T-cell (primary cell): ENCODE measurements at places on chromosomes 12 and 14.
A peak's percentile ranks its signal among the peaks of the same experiment; 100 is the strongest.

- no peak for DNase-seq
Measured at GRCh38 chr12:95336387-95337067, 118.9 kb downstream of the VEZT start.

DNA sequence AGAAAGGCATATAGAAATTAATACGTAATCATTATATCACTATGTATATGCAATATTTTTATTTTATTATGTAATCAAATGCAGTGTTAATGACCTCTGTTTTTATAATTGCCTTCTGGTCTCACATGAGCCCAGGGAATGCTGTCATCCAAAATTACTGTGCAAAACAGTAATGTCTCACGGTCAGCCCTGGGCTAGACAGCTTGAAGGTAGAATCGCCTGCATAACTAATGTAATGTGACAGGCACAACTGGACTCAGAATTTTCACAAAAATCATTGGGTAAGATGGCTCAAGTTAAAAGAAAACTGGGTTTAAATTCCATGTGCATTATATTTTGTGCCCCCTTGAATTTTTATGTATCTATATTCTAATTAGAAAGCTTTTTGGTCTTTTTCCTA is 293.3 kb downstream of the PPFIA2 start:
- no peak for DNase-seq

DNA sequence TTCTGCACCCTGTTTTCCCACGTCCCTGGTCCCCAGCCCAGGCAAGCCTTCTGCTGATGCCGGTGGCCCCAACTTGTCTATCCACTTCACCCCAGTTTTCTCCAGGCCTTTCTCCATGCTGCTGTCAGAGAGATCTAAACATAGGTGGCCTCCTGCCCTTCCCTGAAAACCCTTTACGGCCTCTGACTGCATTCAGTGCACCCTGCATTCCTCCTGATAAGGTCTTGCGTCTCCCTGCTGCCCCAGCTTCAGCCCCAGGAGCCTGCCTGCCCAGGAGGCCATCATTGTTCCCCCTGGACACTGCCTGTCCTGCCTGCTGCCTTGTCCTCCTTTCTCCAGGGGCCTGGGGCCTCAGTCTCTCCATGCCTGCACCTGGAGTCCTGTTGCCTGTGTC is 29.8 kb downstream of the TRAF3 start:
- no peak for DNase-seq

DNA sequence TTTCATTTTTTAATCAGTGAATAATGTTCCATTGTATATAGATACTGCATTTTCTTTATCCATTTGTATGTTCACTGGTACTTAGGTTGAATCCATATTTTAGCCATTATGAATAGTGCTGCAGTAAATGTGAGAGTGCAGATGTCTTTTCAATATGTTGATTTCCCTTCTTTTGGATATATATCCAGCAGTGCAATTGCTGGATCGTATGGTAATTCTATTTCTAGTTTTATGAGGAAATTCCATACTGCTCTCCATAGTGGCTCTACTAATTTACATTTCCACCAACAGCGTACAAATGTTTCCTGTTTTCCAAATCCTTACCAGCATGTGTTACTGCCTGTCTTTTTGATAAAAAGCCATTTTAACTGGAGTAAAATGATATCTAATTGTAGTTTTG is 288.5 kb upstream of the GARIN2 start:
- no peak for DNase-seq

DNA sequence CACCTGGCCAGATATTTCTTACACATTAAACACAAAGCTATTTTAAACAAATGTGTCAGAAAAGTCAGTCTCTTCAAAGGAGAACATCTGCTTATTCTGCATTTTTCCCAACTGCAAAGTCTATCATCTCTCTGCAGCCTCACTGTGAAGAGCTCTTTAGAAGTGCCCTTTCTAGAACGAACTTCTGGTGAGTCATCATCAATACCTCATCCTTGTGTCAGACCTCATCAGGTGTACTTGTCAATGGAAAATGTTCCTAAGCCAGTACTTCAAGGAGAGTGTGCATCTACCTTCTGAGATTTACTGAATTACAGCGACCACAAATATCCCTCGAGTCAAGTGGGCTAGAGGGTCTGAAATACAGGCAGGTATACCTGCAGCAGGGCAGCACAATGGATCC is 457.3 kb downstream of the LRIG3 start:
- no peak for DNase-seq

GRCh38 chr12:82507686-82508085 is 149.4 kb downstream of the METTL25 start:
- no peak for DNase-seq

- no peak for DNase-seq
Measured at GRCh38 chr14:55381561-55381960, 30.1 kb downstream of the ATG14 start.

DNA sequence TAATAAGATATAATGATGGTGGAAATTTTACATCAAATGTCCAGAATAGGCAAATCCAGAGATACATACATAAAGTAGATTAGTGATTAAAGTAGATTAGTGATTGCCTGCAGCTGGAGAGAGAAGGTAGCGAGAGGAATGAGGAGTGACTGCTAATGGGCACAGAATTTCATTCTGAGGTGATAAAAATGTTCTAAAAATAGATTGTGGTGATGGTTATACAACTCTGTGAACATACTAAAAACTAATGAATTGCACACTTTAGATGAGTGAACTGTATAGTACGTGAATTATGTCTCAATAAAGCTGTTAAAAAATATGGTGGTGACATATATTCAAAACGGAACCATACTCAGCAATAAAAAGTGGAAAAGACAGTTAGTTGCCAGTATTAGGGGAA is 41.7 kb downstream of the PPP2R5E start:
- no peak for DNase-seq

DNA sequence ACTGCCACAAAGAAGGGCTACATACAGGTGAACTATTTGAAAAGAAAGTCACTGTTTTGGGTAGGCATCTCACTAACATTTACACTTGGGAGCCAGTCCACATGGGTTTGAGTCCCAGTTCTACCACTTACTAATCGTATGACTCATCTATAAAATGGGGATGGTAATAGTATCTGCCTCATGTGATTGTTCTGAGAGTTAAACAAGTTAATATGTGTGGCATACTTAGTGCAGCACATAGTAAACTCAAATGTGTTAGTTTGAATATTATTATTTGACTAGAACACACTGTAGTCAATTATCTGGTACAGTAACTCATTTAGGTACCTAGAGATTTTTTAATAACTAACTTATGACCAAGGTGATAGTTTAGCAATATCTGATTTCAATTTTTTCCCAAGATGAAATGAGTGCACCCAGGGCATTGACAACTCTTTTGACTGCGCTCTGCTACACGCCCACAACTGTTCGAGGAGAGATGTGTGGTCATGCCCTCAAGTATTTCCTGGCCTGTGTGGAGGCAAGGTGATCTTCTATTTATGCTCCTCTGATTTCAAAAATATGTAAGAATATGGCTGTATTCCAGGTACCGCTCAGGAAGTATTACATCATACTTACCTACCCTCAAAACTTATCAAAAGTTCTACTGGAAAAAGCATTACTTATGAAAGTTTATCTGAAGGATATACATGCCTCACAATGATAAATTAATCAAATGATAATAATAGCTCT is 210.6 kb upstream of the EGLN3 start:
- no peak for DNase-seq

DNA sequence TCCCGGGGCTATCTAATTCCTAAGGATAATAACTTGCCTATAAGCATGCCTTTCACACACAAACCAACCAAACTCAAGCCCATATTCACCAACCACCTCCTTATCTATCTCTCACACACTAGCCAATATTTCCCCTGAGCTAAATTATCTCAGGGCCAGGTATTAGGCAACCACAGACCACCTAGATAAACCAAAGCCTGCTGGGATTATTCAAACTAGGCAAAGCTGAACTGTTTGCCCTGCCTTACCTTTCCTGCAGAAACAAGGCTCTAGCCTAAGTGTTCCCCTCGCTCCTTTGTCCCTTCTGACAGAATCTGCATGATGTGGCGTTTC is 114.7 kb upstream of the EEA1 start:
- no peak for DNase-seq

GRCh38 chr14:29351996-29352705 is 575.5 kb downstream of the PRKD1 start:
- no peak for DNase-seq

GRCh38 chr14:93316716-93317115 is 16.1 kb downstream of the BTBD7 start:
- no peak for DNase-seq

DNA sequence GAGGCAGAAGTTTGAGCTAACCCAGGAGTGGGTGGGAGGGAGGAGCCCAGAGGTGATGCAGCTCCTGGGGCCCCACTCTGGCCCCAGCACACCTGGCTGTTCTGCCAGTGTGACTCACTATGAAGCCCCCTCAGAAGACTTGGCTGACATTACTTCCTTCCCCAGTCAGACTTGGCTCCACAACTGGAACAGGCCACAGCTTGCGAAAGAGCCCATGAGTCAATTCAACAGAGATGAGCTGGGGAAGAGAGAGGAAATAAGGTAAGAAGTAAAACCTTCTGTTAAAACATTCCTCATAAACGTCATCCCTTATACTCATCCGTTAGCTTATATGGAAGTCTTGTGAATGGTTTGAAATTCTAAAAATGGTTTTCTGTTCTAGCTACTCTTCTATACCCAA is 245.9 kb downstream of the ADAMTS20 start:
- DNase-seq = no peak

DNA sequence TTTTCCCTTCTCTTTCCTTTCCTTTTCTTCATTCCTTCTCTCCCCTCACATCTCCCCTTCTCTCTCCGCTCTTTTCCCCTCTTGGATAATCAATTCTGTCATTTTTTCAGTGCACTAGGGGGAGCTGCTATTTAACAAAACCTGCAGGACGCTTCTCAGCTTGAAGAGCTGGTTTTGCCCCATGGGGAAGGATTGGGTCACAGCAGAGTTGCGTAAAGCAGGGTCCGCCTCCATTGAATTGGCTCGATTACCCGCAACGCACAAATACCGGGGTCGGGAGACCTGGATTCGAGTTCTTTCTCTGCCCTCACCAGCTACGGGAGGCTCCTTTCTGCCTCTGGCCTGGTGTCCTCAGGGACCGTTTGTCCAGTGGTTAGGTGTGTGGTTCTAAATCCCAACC is 42.1 kb upstream of the CHGA start:
- DNase-seq = no peak

DNA sequence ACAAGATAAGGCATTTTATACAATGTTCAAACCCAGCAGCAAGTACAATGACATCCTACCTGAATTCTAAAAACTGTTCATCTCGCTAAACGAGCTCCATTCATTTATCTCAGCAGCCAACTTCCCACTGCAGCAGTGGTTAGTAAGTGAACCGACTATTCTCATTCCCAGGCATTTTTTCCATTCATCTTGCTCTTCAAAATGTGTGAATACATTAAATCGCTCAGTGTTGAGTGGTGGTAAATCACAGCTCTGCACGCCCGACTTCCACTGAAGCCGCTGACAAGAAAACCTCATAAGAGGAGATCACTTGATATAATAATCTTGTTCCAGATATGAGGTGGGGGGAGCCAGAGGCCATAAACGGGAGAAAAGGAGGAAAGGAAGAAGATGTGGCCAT is 746.2 kb upstream of the USP15 start:
- no peak for DNase-seq

GRCh38 chr14:93200553-93200952 is 6.3 kb downstream of the GON7 start:
- no peak for DNase-seq

DNA sequence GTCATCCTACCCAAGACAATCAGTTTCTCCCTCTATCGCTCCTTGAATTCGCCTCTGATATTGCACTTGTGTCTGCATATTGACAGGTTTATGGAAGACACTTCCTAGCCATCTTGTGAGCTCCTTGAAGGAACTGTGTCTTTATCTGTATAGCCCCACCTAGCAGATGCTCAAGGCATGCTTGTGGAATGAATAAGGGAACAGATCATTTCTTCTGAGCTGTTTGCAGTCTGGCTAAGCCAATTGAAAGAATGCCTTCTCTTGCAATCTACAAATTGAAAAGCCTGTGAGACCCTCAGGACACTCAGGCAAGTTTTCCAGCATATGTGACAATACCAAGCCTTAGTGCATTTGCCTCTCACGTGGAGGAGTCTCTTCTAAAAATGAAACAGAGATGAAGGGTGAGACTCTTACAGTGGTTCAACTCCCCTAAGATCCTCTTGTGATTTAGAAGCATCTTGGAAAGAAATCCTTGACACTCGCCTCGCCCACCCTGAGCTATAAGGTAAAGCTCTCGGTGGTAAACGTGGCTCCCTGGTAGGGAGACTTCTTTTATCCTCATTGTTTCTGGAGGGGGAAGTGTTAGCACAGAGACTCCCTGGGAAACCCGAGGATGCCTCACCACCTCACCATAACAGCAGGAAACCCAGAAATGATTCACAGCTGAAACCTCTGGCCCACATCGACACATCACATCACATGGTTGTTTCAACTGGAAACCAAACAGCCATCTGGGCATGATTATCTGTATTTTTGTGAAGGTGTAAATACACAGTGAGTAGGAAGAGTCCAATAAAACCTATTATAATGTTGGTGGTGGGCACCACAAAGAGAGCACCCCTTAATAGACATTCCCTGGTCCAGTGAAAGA is 112.3 kb upstream of the BCL2L14 start:
- DNase-seq = no peak

- peak; percentile 13 for DNase-seq
Measured at GRCh38 chr12:108939594-108939993, 59.7 kb downstream of the DAO start.

GRCh38 chr12:119082496-119082895 is 96.2 kb upstream of the HSPB8 start:
- DNase-seq = no peak

- no peak for DNase-seq
Measured at GRCh38 chr12:55227643-55228042, 6.8 kb downstream of the OR10A7 start.

DNA sequence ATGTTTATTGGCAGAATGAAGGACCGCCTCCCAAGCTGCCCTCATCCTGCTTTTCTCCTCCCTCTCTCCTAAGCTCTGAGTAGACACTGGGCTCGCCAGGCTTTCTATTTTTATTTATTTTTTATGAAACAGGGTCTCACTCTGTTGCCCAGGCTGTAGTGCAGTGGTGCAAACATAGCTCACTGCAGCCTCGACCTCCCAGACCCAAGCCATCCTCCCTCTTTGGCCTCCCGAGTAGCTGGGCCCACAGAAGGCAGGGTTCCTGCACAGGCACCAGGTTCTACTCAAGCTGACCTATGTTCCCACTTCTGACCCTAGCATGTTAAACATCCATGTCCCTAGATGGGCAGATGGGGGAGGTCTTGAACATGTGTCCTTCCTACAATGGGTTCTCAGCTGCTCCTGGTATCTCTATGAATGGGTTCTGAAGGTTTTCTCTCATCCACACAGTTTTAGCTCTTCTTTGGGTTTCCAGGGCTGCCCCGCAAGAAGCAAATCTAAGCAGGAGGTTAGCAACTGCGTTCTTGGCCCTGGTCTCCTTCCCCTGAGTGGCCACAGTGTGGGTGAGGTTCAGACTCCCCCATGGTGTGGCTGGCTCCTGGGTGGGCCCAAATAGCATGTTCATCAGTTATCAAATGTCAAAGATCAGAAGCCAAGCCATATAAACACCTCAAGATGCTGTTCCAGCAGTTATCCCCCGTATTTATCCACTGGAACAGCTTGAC is 167.3 kb downstream of the ZFP36L1 start:
- DNase-seq = no peak

- no peak for DNase-seq
Measured at GRCh38 chr12:67394550-67394949, 125.4 kb downstream of the CAND1 start.
